ENCODE measurements at places on chromosomes 1 and 21.

DNA sequence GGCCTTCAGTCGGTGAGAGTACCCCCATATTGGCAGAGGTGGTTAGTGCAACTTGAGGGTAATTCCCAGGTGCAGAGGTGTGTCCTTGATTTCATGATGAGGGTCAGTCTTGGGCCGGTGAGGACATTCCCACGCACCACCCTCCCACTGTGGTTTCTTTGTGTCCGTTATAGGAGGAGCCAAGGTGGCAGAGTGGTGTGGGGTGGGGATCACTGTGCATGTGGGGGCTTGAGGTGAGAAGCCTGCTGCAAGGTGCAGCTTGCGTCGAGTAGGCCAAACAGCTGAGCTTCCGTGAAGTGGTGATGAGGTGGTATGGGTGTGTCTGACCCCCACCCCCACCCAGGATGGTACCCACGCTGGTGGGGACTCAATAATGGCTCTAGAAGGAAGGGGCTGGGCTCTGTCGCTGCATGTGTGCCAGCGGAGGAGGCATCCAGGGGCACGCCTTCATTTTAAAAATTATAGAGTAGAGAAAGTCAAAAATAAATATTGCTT is 6.2 kb downstream of the PTPRF start:
- DNase-seq = no peak

GRCh38 chr1:193417403-193417802 is 231.0 kb upstream of the B3GALT2 start:
- peak; percentile 35 for DNase-seq

DNA sequence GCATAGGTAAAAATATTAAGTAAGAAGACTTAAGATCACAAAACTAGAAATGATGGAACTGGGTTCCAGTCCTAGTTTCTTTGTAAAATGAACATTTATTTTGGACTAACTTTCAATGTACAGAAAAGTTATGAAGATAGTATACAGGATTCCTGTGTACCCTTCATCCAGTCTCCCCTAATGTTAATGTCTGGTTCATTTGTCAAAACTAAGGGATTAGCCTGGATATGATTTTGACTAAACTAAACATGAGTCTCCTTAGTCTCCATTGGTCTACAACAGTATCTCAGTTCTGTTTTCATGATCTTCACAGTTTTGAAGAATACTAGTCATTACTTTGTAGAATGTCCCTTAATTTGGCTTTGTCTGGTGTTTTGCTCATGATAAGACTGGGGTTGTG is 54.5 kb downstream of the UBE4B start:
- DNase-seq = no peak

DNA sequence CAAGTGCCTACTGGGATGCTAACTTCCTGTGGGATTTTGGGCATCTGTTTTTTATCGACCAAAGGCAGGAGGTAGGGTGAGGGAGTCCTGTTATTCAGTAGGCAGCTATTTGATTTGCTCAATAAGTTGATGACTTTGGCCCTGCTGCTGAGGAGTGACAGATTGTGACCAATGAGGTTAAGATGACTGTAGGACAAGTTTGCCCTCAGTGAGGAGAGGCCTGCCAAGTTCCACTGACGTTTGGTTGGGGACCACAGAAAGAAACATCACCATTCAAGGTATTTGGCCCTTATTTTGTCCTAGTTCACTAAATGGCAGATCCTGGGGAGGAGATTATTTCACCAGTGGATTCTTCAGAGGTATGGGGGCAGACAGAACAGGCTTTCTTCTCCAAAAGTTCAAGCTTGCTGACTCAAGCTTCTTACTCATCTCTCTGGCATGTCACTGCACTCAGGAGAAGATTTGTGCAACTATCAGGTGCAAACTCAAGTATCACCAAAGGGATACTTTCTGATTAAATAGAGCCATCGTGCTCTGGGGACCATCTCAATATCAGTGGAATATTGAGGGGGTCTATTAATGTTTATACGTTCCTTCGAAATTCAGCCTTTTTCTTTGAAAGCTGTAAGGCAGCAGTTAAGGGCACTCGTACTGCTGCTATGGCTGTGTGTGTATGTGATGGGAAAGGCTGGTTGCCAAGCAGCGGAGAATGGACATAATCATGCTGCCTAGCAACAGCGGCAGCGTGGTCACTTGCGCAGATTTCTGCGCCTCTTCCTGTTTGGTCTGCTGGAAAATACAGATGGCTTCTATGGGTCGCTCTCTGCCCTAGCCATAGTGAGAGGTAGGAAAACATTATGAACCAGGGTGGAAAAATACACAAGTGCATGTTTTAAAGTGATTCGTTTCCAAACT is 78.7 kb downstream of the PBX1 start:
- no peak for DNase-seq

Measured in CD4-positive, alpha-beta T cell treated with Interleukin-6 at 100 ng/mL for 8 hours (primary cell).